ENCODE measurements at places on chromosomes 16 and 17. TPM values are rescaled to one million over a fixed set of nuclear protein-coding genes. Genes with fewer than 3 reads are reported as not detected.

- no peaks in the 10 kb centered on the region for H3K4me1 ChIP-seq
- no peak for DNase-seq
- no peaks in the 10 kb centered on the region for H3K36me3 ChIP-seq
- no peak overlapping the region for H3K4me3 ChIP-seq
These were observed 428 bp upstream of the SALL1 start for GRCh38 chr16:51151435-51151960.

DNA sequence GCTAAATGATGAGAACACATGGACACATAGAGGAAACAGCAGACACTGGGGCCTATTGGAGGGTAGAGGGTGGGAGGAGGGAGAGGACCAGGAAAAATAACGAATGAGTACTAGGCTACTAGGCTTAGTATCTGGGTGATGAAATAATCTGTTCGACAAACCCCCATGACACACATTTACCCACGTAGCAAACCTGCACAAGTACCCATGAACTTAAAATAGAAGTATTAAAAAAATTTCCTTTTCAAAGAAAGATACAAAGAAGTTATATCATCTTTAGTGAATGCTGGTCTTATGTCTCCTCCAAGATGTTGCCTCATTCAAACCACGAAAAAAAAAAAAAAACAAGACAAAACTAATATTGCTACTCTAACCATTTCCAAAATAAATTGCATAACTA, 31.7 kb downstream of the MBTD1 start:
- H3K4me1 ChIP-seq: no peaks in the 10 kb centered on the region
- H3K27ac ChIP-seq: no peak overlapping the region
- no peak overlapping the region for H3K4me3 ChIP-seq
- DNase-seq: no peak
- peaks cover 14% of the 10 kb centered on the region for H3K36me3 ChIP-seq
- no peaks in the 10 kb centered on the region for H3K27me3 ChIP-seq

- no peaks in the 10 kb centered on the region for H3K36me3 ChIP-seq
- no peaks in the 10 kb centered on the region for H3K27me3 ChIP-seq
- H3K4me1 ChIP-seq: no peaks in the 10 kb centered on the region
- H3K4me3 ChIP-seq: no peak overlapping the region
These were observed 432.6 kb downstream of the TOX3 start for GRCh38 chr16:52114379-52114778.

DNA sequence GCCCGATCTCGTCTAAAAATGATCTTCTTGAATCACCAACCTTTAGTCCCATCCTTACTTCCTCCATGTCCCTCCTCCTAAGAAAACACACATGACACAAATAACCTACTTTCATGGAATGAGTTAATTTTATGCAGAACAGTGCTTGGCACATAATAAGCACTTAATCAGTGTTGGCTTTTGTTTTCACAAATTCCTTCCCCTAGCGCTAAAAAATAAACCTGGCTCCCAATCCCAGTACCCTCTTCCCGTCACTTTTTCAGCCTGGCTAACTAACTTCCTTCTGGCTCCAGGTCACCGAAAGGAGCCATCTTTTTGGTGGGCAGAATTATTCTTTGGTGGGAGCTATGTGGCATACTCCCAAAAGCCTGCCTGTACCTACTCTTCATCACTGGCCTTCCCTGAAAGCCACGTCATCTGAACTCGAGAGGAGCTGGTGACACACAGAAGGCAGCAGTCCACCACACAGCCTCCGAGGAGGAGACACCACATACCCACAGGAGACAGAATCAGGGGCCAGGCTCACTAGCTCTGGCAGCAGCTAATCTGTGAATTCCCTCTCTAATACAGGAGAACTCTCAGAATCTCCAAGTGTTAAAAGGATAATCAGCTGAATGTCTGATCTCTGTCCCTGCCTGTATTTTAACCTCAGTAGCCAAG, 114.5 kb downstream of the SMG6 start:
- no peaks in the 10 kb centered on the region for H3K27me3 ChIP-seq
- no peak overlapping the region for H3K27ac ChIP-seq
- H3K36me3 ChIP-seq: peaks cover 13% of the 10 kb centered on the region
- no peak for DNase-seq
- H3K4me3 ChIP-seq: no peak overlapping the region

DNA sequence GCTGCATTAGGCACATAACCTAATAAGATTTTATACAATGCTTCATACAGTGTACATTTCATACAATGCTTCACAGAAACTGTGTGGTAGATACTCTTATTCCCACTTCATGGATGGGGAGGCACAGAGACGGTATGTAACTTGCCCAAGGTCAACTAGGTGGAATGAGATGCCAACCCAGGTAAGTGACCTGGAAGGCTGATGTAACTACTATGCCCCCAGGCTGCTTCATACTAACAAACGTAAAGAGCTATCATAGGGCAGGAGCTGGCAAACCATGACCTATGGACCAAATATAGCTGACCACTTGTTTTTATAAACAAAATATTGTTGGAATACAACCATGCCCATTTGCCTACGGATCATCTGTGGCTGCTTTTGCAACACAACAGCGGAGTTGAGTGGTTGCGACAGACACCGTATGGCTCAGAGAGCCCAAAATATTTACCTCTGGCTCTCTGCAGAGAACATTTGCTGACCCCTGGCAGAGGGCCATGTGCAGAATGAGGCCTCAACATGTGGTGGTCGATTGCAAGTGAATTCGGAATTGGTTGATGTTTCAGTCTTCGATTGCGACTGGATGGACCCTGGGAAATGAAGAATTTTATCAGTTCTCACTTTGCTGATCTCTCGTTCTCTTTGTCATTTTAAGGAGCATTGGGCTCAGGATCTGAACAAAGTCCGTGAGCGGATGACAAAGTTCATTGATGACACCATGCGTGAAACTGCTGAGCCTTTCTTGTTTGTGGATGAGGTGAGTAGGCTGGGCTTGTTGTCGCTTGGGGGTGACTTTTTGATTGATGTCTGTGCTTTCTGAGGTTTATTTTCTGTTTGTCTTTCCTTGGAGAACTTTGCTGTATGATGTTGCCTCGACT, 109.7 kb downstream of the PLCG2 start:
- H3K27me3 ChIP-seq: no peaks in the 10 kb centered on the region
- H3K27ac ChIP-seq: no peak overlapping the region
- H3K4me1 ChIP-seq: no peaks in the 10 kb centered on the region
- H3K36me3 ChIP-seq: peaks cover 60% of the 10 kb centered on the region
- no peak overlapping the region for H3K4me3 ChIP-seq
- no peak for DNase-seq

DNA sequence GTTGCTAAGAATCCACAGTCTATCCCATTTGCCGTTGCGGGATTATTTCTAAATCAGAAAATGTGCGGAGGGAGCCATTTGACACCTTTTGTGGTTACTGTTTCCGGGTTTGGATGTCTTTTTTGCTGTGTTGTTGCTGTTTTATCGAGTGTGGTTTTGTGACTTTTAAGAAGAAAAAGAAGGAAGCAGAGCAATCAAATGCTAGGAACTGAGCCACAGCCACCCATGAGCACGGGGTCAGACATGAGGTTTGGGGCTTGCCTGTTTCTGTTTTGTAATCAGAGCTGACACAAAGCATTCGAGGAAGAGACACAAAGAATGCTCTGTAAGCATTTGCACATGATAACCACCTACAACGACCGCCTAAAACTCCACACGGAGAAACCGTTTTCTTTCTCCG, 53.1 kb upstream of the CHMP6 start:
- no peaks in the 10 kb centered on the region for H3K27me3 ChIP-seq
- H3K4me3 ChIP-seq: no peak overlapping the region
- peak overlapping the region; percentile 31 for H3K27ac ChIP-seq
- H3K4me1 ChIP-seq: peaks cover 36% of the 10 kb centered on the region
- peaks cover 2% of the 10 kb centered on the region for H3K36me3 ChIP-seq

- no peaks in the 10 kb centered on the region for H3K36me3 ChIP-seq
- peaks cover 29% of the 10 kb centered on the region for H3K4me1 ChIP-seq
- H3K27ac ChIP-seq: no peak overlapping the region
- no peak overlapping the region for H3K4me3 ChIP-seq
- DNase-seq: no peak
These were observed 181.2 kb upstream of the TBX2 start for GRCh38 chr17:61218438-61218837.

- no peaks in the 10 kb centered on the region for H3K36me3 ChIP-seq
- no peak overlapping the region for H3K27ac ChIP-seq
- DNase-seq: peak; percentile 75
These were observed 7.8 kb upstream of the PDK2 start for GRCh38 chr17:50087246-50087911.

DNA sequence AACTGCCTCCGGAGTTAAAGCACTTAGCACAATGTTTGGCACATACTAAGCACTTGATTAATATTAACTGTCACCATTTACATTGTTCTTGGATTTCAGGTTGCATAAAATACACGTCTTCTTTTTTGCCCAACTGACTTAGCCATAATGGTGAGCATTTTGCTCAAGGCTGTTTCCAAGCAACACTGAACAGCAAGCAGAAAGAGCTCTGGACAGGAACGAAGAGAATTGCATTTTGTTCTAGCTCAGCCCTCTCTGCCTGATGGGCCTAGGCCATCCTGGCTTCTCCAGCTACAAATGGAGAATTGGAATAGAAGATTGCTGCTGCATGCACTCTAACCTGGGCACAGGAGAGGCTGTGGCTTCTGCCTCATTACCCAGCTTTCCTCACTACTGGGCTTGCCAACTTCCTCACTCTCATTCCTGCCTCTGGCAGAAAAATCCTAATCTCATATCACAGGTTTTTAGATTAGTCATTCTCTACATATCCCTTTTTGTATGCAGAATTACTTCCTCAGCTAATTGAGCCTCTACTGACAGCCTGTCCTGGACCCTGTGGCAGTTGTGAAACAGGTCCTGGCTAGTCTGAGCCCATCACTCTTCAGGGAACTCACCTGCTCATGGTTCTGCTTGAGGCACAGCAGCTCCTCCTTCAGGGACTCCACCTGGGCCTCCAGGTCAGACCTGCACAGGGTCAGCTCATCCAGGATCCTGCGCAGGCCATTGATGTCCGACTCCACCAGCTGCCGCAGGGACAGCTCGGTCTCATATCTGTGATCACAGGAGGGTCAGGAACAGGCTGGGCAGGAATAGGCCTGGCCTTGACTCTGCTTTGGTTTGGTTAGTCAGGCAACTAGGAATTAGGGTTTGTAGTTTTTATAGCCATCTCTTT, 2.5 kb downstream of the KRT33A start:
- DNase-seq: no peak
- no peak overlapping the region for H3K4me3 ChIP-seq

- H3K27me3 ChIP-seq: no peaks in the 10 kb centered on the region
- DNase-seq: no peak
- H3K4me3 ChIP-seq: no peak overlapping the region
- peaks cover 66% of the 10 kb centered on the region for H3K4me1 ChIP-seq
These were observed 1.7 kb downstream of the STUB1 start for GRCh38 chr16:681746-682427.

- no peak within 1 kb of the TSS for H3K27ac ChIP-seq
- H3K36me3 ChIP-seq: no peaks in the 10 kb centered on the region
- DNase-seq: peak; percentile 36
- peaks cover 20% of the 10 kb centered on the region for H3K4me1 ChIP-seq
- H3K27me3 ChIP-seq: peaks cover 11% of the 10 kb centered on the region
These were observed at the start of gene USP43 for GRCh38 chr17:9644910-9645751. Gene USP43 (plus strand): TSS chr17:9645517. CDS start chr17:9645633, 116 bp downstream.

DNA sequence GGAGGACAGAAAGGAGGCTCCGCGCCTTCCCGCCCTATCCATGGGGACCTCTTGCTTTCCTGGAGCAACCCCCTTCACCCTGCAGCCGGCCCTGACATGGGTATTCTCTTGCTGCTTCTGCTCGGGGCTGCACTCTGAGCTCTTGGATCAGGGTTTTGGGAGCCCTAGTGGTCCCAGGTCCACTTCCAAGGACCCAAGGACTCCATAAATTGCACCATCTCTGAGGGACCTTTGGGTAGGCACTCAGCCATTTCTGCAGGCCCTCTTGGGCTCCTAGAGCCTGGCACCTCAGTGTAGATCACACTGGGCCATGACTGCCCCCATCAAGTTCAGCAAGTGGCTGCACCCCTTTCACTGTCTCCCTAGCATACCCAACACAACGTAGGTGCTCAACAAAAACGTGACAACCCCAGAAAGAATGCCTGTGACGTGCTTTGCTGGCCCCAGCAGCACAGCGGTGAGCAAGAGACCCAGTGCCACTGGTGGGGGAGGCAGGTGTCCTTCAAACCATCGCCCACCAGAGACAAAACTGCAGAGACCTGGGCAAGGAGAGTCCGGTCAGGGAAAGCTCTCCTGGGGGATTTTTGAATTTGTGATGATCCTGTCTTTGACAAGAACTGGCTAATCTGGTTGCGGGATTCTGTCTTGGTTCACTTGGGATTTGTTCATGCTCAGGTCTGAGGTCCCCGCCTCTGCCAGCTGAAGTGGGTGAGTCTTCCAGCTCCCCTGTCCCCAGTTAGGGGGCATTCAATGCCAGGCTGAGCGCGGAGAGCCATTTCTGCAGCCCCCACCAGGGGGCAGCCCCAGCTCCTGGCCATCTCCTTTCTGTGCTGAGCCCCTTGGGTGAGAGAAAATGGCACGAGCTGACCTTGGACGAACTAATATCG, 2.5 kb upstream of the RAB11FIP4 start:
- H3K36me3 ChIP-seq: no peaks in the 10 kb centered on the region
- H3K4me3 ChIP-seq: no peak overlapping the region
- peaks cover 15% of the 10 kb centered on the region for H3K4me1 ChIP-seq
- peaks cover 23% of the 10 kb centered on the region for H3K27me3 ChIP-seq
- H3K27ac ChIP-seq: no peak overlapping the region

- H3K4me3 ChIP-seq: peak overlapping the region; percentile 69
- peaks cover 50% of the 10 kb centered on the region for H3K4me1 ChIP-seq
- DNase-seq: peak; percentile 68
- H3K27ac ChIP-seq: peak overlapping the region; percentile 95
These were observed 3.4 kb upstream of the MLLT6 start for GRCh38 chr17:38701504-38702165.

GRCh38 chr16:80447241-80447640, 93.6 kb upstream of the DYNLRB2 start:
- no peaks in the 10 kb centered on the region for H3K4me1 ChIP-seq
- no peak overlapping the region for H3K4me3 ChIP-seq

GRCh38 chr17:6374271-6374691, 60.6 kb downstream of the AIPL1 start:
- H3K27me3 ChIP-seq: peaks cover 3% of the 10 kb centered on the region
- no peaks in the 10 kb centered on the region for H3K4me1 ChIP-seq
- DNase-seq: no peak
- H3K36me3 ChIP-seq: no peaks in the 10 kb centered on the region
- no peak overlapping the region for H3K4me3 ChIP-seq

- DNase-seq: no peak
- no peaks in the 10 kb centered on the region for H3K27me3 ChIP-seq
- no peak overlapping the region for H3K27ac ChIP-seq
- H3K4me1 ChIP-seq: no peaks in the 10 kb centered on the region
These were observed 53.6 kb downstream of the TEX2 start for GRCh38 chr17:64209356-64209941.

CBFA2T3 gene
- 7.8 TPM for total RNA-seq

KRTAP3-1 gene
- not detected for total RNA-seq

CDRT15L2 gene
- total RNA-seq: not detected

Data from natural killer cell (primary cell).